Retina (tissue), 1 donor: ENCODE measurements at places on chromosomes 16 and 17.

- no peak for DNase-seq
Observed at GRCh38 chr17:61002316-61002736, 324.7 kb downstream of the BCAS3 start.

DNA sequence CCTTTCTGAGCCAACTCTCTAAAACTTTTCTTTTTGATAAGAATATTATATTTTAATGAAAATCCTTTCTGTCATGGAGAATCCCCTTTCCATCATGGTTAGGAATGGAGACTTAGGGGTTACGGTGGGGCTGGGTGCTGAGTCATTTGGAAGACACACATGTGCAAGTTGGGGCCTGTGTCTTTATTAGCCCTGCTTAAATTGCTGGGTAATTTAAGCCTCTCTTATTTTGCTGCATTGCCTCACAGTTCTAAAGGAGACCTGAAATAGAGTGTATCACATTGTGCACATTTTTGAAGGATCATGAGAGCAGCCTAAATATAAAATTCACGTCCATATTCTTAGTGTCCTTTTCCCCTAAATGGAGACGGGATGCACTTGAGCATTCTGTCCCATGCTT lies 61.8 kb upstream of the RBFOX1 start:
- DNase-seq: no peak

- no peak for DNase-seq
Observed at GRCh38 chr16:89034573-89034961, 57.6 kb upstream of the CBFA2T3 start.

DNA sequence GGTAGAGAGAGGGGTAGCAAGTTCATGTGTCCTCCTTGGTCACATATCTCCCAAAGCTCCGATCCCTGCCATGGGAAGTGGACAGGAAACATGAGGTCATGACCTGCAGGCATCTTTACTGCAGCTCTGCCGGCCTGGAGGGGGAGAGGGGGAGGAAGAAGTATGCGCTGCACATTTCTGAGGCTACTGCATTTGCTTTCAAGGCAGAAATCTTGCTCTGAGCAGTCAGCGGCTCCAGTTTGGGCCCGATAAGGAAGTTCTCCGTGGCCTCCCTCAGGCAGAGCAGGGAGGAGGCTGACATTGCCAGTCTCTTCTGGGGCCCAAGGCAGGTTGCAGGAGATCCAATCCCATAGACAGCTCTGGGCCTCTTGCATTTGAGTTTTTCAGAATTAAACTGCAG lies 1.5 kb upstream of the NHERF1 start:
- no peak for DNase-seq

DNA sequence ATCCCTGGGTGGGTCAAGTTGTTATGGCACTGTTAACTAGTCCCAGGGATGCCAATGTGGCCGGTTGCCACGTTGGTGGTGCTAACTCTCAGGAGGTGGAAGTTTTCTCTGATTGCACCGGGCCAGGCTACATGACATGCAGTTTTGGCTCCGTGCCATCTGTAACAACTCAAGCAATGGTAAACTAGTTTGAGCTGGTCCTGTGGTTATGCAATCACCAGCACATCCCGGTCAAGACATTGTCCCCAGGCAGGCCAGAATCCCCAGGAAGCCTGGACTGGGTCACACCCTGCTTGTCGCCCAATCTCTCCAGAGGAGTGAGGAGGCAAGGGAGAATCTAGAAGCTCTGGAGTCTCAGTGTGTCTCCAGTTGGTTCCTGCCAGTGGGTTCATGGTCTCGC lies 10.1 kb upstream of the CCL17 start:
- DNase-seq: no peak

GRCh38 chr17:8057691-8058114 lies 18.8 kb downstream of the ALOX15B start:
- peak; percentile 80 for DNase-seq

DNA sequence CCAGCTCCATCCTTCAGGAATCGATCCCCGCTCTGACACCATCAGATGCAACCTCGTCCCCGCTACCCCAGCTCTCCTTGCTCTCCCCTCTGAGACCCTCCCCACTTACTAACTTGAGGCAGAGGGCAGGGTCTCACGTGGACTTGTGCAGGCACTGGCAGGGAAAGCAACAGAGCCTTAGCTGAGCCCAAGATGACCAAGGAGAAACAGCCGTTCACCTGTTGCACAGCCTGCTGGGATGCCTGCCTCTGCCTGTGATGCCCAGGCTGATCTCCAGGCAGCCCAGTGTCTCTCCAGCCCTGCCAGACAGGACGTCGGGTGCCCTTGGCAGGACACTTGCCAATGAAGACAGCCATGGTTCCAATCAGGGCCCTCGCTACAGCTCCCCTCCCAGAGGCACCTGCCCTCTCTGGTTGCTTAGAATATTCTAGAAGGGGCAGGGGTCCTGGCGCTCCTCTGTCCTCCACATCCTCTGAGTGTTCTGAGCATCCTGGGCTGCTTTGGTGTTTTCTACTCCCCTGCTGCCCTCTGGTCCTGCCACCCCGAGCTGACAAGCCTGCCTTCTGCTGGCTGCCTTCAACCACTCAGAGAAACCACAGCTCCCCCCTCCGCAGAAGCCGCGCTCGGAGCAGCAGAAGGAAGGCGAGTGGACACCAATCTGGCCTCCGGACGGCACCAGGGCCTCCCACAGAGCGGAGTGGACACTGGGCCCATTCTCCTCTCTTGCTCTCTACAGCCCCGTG lies 6.7 kb downstream of the CEP295NL start:
- DNase-seq: no peak

DNA sequence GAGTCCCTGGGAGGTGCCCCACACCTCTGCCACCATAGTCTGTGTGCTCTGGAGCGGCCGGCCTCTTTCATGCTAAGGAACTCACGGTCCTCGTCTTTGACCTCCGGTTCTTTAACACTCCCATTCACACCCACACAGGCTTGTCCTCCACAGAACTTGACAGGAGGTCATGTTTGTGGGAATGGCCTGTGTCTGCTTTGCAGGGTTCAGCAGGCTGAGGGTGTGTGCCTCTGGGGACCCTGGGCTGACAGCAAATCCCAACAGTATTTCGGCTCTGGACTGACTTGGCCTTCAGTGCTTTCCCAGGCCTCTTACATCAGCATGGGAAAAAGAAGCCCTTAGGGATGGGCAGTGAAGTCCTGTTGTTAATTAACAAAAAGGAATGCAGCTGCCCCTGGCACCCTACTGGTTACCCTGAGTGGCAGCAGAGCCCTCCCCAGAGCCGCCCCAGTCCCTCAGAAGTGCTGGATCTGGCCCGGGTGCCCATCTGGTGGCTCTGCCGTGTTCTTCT lies 35.4 kb upstream of the ADORA2B start:
- DNase-seq: no peak

DNA sequence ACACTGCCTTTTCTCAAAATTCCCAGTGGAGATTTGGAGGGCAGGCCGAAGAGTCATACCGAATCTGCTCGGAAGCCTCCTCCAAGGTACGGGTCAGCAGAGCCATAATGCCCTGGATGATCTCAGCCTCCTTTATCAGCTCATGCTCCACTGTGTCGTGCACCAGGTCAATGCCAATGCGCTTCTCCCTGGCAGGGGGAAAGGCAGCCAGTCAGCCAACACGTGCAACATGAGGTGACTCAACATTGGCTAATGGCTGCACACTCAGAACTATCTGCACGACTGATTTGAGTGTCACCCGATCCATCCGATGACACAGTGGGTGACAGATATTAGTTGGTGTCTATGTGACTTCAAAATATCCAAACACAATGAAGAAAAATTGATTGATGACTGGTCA lies 15.8 kb downstream of the TEKT1 start:
- no peak for DNase-seq

- DNase-seq: no peak
Observed at GRCh38 chr17:74785096-74785980, 9.2 kb upstream of the NAT9 start.

DNA sequence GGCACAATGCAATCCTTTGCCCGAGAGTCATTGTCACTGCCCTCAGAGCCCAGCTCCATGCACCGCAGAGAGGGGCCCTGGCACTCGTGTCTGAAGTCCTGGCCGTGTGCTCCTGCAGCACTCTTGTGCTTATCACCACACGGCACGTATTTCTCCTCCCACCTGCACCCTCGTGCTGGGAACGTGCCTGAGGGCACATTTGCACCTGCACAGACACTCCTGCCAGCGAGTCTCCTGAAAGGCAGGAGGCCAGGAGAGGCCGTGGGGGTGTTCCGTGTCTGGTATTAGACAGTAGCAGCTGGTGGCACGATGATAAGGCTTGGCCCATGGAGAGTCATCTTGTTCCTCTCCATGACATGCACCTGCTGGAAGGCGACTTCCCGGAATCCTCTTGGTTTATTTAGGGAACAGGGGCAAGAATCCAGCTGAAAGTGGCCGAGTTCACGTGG lies 3.4 kb upstream of the ACSF3 start:
- DNase-seq: no peak

DNA sequence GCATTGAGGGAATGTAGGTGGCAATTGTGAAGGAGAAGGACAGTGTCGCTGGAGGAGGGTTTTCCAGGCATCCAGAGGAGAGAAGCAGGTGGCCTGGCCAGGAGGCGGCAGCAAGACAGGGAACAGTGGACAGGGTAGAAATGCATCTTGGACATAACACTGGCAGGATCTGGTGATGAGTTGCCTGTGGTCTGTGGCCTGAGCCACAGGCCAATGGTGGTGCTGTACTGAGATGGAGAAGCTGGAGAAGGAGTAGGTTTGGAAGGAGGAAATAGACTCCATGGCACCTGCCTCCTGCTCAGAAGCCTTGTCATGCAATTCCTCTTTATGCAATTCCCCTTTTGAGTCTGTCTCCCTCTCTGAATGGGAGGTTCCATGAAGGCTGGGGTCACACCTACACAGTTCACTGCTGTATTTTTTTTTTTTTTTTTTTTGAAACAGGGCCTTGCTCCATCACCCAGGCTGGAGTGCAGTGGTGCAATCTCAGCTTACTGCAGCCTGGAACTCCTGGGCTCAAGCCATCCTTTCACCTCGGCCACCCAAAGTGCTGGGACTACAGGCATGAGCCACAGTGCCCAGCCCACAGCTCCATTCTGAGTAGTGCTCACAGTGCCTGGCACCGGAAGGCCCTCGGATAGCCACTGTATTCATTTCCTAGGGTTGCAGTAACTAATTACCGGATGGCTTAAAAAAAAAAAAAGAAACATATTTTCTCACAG lies 13.5 kb upstream of the CACNG4 start:
- DNase-seq: no peak

GRCh38 chr17:48502901-48503300 lies 27.9 kb downstream of the HOXB1 start:
- DNase-seq: no peak

- no peak for DNase-seq
Observed at GRCh38 chr16:27234171-27234570, 30.8 kb downstream of the KDM8 start.

GRCh38 chr16:4225075-4225474 lies 16.8 kb downstream of the SRL start:
- DNase-seq: no peak

DNA sequence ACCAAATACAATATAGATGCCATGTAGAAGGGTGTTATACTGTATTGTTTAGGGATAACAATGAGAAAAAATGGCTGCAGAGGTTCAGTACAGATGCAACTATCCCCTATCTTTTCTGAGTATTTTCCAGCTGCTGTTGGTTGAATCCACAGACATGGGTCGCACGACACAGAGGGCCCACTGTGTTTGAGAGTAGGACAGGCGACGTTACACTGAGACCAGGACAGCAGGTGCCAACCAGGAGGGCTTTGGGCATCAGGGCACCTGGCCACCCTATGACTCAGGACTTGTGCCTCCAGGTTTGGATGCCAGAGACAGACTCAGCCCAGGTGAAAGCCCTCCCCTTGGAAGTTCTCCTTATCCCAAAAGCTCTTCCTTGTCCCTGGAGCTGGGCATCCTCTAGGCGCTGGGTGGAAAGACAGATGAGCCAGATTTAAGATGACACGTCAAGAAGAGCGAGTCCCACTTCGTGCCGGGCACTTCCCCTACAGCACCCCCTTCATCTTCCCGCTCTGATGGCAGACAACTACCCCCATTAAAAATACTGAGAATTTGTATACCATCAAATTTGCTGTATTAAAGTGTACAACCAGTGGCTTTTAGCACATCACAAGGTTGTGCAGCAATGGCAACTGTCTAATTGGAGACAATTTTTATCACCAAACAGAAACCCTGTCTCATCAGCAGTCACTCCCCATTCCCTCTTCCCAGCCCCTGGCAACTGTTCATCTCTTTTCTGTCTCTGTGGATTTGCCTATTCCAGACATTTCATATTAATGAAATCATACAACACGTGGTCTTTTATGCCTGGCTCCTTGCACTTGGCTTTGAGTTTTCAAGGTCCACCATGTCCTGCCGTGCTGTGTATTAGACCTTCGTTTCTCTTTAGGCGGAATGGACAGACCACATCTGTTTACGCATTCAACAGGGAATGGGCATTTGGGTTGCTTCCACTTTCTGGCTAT lies 30.6 kb downstream of the TNFRSF13B start:
- no peak for DNase-seq

DNA sequence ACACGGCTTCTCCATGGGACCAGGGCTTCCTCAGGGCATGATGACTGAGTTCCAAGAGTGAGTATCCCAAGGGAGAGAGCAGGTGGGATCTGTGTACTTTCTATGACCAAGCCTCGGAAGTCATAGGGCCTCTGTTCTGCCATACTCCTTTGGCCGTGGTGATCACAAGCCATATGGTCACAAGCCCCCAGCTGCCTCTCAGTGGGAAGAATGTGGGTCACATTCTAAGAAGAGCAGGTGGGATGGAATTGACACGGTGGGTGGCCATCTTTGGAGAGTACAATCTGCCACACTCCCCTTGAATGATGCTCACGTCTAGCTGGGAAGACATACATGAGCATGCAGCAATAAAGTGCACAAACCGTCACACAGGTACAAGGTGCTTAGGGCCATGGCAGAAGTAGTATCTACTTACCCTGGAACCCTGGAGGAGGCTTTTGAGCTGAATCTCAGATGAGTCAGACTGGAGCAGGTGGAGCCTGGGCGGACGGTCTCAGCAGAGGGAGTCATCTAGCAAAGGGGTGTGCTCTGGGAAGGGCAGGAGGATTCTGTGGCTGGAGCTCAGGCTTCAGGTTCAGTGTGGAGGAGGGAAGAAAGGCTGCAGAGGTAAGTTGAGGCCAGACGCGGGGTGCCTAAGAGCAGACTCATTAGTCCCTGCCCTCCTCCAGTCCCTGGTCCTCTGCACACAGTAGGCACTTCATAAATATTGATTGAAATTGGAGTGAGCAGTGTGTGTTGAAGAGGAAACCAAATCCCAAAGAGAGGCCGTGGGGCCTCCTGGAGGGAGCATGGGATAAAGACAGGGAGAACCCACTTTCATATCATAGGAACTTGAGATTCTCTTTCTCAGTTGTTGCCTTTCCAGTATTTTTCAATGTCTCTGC lies 26.6 kb downstream of the GOSR2 start:
- no peak for DNase-seq

- DNase-seq: no peak
Observed at GRCh38 chr17:80945736-80946135, 45.9 kb upstream of the CHMP6 start.

GRCh38 chr17:63644846-63645245 lies 22.6 kb downstream of the MAP3K3 start:
- no peak for DNase-seq

GRCh38 chr17:42530952-42531454 lies 5.0 kb upstream of the NAGLU start:
- DNase-seq: no peak
